Esophagus squamous epithelium (tissue), 5 donors: ENCODE measurements at places on chromosomes 4 and X.

DNA sequence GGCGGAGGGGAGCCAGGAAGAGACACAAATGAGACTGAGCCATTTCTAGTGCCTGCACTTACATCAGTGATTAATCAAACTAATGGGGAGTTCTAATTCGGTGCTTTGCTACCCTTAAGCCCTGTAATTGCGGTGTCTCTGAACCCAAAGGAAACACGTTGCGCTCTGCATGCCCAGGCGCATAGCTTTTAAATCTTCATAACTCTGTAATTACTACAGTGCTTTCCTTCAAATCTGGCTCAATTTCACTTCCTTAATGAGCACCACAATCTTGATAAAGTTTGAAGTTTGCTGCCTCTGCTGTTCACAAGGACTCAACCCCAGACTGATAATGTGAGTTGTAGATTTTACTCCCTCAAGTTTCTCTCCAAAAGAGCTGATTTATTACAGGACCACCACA is 5.7 kb upstream of the NHS start:
- no peak for DNase-seq

DNA sequence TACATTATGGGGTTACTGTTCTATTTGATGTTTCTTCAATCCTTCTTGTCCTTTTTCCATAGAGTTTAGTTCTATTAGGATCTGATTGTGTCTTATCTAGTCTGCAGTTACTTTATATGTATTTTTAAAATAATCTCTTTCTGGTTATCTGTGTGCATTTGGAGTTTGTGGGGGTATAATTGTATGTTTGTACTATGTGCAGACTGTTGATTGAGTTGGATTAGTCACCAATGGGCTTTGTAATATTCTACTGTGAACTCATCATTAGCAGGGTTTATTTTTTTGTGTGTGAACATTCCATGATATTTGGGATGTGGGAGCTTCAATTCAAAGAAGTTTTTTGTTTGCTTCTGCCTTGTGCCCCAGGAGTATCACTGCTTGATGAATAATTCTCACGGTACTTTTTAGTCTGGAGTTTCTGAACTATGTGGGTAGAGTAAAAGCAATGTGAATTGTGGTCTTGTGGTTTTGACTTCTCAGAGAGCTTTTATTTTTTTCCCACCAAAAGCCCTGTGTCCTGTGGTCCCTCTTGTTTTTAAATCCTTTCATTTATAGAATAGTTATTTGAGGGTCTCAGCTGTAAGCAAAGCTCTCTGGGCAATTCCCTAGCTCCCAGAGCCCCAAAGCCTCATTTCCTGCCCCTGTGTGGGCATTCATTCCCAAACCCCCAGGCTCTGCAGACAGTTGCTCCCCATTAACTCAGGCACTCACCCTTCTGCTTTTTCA is 127.8 kb downstream of the PHKA2 start:
- no peak for DNase-seq

DNA sequence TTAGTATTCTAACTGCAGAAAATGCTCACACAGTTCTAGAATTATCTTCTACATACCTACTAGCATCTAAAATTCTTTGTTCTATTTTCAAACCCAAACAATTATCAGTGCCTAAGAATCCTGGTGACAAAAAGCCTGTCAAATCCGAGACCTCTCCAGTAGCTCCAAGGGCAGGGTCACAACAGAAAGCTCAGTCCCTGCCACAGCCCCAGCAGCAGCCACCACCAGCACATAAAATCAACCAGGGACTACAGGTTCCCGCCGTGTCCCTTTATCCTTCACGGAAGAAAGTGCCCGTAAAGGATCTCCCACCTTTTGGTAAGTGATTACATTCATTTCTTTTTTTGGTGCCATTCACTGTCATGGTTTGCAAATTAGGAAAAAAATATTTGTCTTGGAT is 243.8 kb downstream of the RAPGEF2 start:
- no peak for DNase-seq

DNA sequence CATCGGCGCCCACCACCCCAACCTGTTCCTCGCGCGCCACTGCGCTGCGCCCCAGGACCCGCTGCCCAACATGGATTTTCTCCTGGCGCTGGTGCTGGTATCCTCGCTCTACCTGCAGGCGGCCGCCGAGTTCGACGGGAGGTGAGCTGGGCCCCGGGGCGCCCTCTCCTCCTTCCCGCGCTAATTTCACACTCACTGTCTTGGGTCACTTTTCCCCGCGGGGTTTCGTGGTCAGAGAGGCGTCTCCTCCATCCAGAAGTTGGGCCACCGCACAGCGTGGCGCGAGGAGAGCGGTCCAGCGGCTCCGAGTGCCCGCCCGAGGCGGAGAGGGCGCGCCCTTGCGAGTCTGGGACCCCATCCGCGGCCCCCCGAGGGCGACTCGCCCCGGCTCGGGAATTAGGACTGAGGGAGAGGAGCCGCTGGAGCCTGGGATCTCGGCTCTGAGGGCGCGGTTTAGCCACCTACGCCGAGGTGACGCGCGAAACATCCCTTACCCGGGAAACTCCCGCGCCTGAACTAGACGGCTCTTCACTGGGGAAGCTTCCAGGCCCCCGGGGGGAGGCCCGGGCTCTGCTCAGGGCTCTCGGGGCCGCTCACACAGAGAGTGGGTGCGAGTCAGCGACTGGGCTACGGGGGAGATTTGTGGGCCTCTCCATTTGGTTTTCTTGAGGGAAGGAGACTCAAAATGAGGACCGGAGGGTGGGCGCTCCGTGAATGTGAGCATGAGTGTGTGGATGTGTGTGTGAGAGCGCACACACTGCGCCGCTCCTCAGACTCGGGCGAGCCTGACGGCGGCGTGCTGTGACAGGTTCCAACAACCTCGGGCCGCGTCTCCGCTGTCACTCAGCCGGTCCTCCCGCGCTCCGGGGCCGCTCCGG is 551 bp downstream of the NPNT start:
- DNase-seq = no peak

DNA sequence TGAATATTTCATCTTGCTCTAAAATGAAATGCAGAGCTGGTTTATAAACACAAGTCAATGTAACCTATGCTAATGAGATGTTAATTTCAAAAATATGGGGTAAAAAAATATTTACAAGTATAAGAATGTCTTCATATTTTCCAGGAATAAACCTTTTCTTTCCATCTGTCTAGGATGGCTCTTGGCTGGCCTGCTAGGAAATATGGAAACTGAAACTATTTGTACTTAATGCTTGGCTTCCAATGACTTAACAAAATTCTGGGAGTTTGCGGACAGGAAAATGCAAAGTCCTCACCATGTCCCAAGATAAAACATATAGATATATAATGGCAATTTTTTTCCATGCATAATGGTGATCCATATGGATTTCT is 168.1 kb downstream of the SCFD2 start:
- DNase-seq = no peak

DNA sequence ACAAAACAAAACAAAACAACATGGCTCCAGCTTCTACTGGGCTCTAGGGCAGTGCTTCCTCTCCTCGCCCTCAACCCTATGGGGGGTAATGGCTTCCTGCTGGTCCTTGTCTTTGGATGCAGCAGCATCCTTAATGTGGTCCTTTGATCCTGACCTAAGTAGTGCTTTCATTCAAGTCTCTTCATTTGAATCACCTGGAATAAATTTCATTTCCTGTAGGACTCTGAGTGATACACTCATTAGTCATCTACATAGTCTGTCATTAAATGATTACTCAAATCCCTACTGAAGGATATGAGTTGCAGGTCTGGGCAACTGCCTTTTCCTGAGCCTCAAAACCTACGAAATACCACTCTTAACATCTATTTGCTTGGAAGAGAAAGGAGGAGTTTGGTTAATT is 54.5 kb downstream of the RHOH start:
- no peak for DNase-seq

DNA sequence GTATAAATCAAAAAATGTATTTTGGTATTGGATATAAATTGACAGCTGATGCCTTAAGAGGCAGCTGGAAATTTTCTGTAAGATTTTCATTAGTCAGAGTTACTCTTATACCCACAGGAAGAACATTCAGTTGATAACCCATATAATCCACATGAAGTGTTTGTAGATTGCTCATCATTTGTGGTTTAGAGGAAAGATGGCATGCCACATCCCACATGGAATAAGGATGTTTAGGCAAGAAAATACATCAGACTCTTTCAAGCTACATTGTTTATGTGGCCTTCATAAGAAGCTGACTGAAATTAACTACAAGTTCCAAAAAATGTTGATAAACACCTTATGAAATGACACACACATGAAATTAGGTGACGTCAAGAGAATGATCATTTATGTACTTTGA is 56.6 kb downstream of the AREG start:
- no peak for DNase-seq

DNA sequence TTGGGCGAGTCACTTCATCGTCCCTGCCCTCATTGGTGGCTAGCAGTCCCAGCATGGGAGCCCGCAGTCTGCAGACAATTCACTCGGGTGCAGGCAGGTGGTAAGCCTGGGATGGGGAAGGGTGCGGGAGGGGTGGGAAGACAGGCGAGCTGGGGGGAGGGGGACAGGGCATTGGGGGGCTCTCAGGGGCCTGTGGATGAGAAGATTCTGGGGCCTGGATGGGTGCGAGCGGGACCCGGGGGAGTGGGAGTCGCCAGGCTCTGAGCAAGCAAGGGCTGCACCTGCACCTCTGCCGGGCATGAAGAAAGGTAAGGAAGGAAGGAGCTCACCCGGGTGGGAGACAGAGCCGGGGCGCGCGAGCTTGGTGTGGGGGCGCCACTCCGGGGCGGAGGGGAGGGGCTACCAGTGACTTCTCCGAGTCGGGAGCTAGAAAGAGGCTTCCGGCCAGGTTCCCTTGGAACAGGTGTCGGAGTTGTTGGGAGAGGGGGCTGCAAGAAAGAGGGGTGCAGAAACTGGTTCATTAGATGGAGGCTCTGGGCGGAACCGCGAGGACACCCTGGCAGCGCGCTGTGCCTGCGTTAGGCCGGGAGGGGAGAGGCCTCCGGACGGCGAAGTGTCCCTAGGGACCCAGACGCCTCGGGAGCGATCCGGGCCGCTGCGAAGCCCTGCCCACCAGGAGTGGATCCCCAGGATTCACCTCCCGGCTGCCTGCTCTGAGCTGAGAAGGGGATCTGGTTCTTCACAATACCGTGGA is 103.4 kb upstream of the PDLIM3 start:
- DNase-seq = no peak

- no peak for DNase-seq
Measured at GRCh38 chr4:128275346-128275745, 12.3 kb downstream of the PGRMC2 start.

GRCh38 chr4:126890994-126891393 is 741.8 kb upstream of the INTU start:
- DNase-seq = no peak

DNA sequence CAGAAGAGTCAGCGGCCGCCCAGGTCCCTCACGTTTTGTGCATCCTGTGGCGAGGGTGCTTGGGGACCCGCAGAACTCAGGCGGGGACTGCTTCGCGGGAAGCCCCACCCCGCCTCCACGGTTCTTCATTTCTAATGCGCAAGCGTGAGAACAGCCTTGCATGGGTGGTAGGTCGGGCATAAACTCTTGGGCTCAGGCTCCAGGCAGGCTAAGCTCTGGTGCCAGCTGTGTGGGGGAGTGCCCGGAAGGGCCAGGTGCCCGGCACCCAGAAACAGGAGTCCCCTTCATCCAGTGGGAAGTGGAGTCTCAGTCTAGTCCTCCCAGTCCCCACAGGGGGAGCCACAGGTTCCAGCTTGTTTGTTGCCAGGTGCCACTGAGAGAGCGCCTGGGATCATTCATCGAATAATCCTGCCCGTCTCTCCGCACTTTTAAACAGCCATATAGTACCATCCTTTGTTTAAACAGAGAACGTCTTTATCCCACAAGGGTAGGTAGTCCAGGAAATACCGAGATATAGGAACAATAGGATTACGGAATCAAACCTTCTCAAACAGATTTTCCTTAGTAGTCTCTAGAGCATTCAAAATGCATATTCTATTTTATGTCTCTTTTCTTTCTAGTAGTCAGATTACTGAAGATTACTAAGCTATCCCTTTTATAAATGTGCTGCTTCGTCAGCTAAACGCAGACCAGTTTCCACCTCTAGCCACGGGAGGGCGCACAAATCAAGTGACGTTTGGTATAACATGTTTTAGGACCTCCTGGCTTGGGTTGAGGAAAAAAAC is 12.7 kb upstream of the RBBP7 start:
- peak; percentile 8 for DNase-seq

DNA sequence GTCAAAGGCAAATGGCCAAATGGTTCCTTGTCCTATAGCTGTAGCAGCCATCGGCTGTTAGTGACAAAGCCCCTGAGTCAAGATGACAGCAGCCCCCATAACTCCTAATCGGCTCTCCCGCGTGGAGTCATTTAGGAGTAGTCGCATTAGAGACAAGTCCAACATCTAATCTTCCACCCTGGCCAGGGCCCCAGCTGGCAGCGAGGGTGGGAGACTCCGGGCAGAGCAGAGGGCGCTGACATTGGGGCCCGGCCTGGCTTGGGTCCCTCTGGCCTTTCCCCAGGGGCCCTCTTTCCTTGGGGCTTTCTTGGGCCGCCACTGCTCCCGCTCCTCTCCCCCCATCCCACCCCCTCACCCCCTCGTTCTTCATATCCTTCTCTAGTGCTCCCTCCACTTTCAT is 3.8 kb upstream of the OPN1LW start:
- no peak for DNase-seq

GRCh38 chr4:104973708-104974107 is 173.0 kb upstream of the TET2 start:
- DNase-seq = no peak

- no peak for DNase-seq
Measured at GRCh38 chr4:88911246-88912212, 145.5 kb downstream of the FAM13A start.

DNA sequence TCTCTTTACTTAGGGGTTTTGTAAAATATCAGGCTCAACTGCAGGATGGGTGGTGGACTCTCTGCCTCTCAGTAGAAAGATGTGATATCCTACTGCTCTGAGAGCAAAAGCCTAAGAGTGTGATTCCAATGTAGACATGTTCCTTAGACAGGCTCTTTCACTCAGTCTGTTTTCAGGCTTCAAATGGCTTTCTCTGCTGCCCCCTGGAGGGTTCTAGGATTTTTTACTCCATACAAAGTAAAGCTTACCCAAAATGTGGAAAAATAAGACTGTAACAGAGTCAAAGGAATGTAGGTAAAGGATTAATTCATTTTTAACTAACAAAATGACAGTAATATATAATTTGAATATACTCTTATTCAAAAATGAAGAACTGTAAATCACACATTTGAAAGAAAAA is 32.1 kb downstream of the ZGRF1 start:
- DNase-seq = no peak

DNA sequence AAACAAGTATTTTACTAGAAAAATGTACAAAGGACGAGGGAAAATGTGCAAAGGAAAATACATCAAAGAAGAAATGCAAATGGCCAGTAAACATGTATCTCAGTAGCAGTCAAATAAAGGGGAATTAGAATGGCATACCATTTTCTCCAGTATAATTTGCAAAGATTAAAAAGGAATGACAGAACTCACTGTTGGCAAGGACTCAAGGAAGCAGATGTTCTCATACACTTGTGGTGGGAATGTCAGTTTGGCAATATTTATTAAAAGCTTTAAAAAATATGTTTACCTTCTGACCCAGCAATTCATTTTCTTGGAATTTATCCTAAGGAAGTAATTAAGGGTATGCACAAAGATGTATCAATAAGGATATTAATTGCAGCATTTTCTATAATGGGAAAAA is 7.6 kb downstream of the CLCN5 start:
- DNase-seq = no peak
